ENCODE measurements at places on chromosomes 3 and 15.

GRCh38 chr3:28752290-28752689 is 403.7 kb upstream of the AZI2 start:
- no peak for DNase-seq

- no peak for DNase-seq
These were observed 15.7 kb upstream of the KIF23 start for GRCh38 chr15:69398491-69398891.

DNA sequence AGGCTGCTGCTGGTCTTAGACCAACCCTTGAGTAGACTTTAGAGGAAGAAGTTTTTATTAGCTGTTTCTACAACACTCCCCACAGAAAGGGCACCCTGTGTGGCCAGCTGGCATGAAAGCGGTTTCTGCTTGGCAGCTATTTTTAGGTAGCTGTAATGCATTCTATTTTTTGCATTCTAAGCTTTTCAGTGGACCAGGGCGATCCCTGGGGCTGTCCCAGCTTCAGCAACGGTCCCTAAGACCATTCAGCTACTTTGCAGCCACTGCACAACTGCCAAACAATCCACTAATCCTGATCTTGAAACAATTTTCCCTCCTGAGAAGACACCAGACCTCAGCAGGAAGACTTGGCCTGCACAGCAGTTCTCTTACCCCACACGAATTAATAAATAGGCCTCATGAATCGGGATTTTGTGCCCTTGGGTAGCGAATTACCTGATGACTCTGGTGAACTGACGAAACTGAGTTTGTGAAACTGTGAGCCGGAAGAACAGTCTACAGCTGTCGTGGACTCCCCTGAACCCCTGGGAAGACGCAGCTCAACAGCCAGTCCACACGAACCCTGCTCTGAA is 14.6 kb upstream of the TFRC start:
- DNase-seq: no peak

GRCh38 chr15:29106551-29107290 is 162.9 kb downstream of the NSMCE3 start:
- DNase-seq: no peak

DNA sequence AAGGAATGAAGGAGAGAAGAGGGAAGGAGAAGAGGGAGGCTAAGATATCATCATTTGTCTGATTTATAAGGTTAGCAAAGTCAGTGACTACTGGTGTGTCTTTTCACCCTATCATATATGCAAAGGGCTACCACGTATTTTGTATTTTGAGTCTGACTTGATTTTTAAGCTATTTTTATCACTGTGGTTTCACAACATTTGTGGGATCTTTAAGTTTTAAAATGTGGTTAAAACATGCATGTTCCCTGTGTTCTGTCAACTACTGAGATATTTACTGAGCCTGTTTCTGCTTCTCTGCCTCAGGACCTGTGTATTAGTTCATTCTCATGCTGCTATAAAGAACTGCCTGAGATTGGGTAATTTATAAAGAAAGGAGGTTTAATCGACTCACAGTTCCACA is 22.5 kb upstream of the SPTSSB start:
- DNase-seq: no peak

Measured in dermis microvascular lymphatic vessel endothelial cell (primary cell).